ENCODE measurements at places on chromosomes 13 and 19.

- no peak for DNase-seq
These were observed 136.0 kb upstream of the USP29 start for GRCh38 chr19:56983804-56984203.

DNA sequence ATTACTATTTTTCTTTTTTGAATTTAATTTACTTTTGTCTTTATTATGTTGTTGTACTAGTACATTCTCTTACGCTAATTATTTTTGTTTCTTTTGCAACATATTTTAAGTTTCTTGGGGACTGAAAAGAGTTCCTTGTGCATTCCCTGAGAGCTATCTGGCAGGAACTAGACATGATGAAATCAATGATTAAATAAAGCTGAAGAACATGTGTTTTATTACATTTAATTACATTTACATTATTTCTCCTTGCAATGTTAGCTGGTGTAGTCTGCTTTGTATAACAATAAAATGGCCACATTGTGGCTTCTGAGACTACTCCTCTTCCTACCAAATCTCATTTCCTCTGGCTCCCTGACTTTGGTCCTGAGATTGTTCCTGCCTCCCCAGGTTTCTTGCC, 244.9 kb downstream of the NDFIP2 start:
- DNase-seq, result no peak

DNA sequence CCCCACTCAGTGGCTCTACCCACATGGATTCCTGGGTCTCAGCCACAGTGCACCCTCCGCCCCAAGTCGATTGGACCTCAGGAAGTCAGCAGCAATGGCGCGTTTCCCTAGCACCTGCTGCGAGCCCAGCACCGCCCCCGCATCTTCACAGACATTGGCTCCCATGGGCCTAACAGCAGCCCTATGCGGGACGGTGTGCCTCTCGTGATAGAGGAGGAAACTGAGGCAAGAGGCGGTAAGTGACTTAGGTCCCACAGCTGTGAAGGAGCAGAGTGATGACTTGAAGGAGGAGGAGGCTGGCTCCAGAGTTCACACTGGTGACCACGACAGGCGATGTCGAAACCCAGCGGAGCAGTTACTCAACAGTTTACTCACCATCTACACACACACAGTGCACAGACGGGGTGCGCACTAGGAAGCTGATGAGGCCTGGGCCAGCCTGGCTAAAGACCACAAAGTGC, 104.5 kb upstream of the SOX1 start:
- no peak for DNase-seq

DNA sequence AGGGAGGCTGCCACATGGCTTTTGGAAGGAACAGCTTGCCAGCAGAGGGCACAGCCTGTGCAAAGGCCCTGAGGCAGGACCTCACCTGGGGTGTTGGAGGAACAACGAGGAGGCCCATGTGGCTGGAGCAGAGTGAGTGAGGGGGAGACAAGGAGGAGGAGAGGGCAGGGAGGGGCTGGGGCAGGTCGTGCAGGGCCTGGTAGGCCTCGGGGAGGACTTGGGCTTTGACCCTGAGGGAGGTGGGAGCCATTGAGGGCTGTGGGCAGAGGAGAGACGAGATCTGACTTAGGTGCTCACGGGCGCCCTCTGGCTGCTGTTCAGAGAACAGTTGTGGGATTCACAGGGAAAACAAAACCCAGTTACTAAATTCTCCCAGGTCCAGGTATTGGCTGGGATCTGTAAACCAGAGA, 25.2 kb downstream of the ZNRF4 start:
- no peak for DNase-seq

DNA sequence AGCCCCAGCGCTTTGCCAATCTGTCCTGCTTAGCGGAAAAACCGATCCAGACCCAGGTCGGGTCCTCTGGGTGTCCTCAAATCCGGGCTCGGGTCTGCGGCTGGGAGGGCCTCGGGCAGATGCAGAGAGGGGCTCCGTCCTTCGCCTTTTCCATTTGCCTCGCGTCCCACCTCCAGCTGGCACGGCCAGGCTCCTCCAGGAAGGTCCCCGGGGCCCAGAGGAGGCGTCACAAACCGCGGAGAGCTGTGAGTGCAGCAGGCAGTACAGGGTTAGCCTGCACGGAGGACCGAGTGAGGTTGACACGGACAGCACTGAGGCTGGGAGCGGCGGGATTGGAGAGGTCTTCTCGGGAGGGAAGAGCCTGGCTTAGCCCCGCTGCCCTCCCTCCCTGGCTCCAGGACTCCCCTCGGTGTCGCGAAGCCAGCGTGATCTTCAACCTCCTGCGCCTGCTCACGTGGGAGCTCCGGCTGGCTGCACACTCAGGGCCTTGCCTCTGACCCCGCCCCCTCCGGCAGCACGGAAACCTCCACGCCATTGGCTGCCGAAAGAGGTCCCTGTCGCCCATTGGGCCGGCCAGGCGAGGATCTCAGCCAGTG, 2.8 kb upstream of the IFNL2 start:
- DNase-seq, result no peak

DNA sequence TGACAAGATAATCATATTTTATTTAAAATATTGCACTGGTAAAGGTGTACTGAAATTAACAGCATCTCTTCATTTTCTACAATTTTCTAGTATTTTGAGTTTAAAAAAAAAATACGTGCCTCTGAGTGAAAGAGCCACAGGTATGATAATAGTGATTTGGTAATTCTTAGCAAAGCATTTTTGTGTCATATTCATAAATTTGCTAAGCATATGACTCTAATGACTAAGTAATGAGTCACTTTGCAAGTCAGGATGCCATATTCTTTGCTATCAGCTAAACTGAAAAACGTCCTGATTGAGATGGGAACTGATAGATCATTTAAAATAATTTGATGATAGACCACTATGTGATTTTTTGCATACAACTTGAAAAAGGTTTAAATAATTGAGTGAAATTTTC, 136.1 kb upstream of the IRS2 start:
- no peak for DNase-seq

- DNase-seq, result no peak
These were observed 13.6 kb upstream of the GALP start for GRCh38 chr19:56162258-56162657.

GRCh38 chr13:93230261-93230855, 3.8 kb downstream of the GPC6 start:
- no peak for DNase-seq

DNA sequence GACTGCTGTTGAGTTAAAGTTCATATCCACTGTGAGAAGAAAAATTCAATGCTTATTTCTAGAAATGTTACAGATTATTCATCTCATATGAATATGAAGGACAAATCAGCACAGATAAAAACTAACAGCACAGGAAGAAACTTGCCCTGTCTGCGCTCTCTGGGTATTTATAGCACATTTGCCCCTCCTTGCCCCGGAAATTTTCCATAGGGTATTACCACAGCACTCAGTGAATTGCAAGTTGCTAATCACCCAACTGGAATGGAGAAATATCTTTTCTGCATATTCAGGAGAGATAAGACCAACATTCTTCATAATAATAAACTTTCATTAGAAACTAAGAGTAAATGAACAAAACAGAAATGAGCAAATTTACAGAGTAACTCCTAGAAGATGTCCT, 318.0 kb upstream of the KLF12 start:
- no peak for DNase-seq

DNA sequence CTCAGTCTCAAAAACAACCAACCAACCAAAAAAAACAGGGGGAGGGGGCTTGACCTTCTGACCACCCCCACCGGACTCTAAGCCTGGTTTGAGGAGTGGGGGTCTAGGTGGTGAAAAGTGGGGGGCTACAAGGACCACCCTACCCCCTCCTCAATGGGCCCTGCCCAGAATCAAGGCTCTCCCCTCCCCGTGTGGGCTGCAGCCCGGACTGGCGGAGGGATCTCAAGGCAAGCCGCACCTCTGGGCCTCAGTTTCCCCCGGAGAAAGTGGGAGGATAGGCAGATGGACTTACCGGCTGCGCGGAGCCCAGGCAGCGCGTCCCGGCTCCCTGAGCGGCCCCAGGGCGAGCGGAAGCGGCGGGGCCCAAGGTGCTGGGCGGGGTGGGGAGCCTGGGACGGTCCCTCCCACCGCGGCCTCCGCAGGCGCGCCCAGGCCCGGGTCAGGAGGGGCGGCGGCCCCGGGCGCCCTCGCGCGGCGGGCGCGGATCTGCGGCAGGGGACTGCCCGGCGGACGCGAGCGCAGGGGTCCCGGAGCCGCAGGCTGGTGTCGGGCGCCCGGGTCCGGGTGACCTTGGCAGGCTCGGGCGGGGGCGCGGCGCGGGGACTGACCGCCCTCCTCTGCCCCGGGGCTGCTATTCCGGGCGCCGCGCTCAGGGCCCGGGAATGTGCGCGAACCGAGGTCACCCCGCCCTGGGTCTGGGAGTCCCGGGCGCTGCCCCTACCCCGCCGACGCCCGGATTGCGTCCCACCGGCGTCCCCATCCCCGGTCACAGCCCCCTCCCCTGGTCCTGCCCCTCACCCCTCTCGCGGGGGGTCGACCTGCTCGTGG, at the start of gene ADAMTSL5:
Gene ADAMTSL5, minus strand, starts transcription at position 349 of the 828 bp plus-strand sequence. CDS start 2,076 bp downstream, outside the sequence.
- DNase-seq, result peak; percentile 27

DNA sequence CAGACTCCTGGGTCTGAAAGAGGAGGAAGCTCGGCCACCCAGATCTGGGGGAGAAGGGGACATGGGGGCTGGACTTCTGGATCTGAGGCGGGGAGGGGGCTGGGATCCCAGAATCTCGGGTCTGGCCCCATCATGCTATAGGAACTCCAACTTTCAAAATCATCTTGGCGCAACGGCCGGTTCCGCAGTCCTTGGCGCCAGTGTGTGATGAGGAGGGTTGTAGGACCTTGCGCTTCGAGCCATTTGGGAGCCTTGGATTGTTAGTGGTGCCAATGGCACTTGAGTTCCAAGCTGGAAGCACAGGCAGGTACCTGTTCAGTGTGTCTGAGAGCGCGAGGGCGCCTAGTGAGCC, 324 bp downstream of the RUVBL2 start:
- DNase-seq, result no peak

- no peak for DNase-seq
These were observed 53.1 kb downstream of the ARHGAP35 start for GRCh38 chr19:46913852-46914430.

GRCh38 chr19:16371540-16371986, 46.9 kb downstream of the KLF2 start:
- peak; percentile 82 for DNase-seq

DNA sequence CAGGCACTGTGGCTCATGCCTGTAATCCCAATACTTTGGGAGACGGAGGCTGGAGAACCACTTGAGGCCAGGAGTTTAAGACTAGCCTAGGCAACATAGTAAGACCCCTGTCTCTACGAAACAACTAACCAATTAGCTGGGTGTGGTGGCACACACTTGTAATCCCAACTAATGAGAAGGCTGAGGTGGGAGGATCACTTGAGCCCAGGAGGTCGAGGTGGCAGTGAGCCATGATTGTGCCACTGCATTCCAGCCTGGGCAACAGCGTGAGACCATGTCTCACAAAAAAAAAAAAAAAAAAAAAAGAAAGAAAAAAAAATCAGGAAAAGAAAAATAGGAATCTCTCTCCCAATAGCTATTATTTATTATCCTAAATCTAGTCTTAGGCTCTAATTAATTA, 56.8 kb upstream of the UBAC2 start:
- DNase-seq, result no peak

- DNase-seq, result no peak
These were observed 89.3 kb downstream of the NUFIP1 start for GRCh38 chr13:44899967-44900366.

DNA sequence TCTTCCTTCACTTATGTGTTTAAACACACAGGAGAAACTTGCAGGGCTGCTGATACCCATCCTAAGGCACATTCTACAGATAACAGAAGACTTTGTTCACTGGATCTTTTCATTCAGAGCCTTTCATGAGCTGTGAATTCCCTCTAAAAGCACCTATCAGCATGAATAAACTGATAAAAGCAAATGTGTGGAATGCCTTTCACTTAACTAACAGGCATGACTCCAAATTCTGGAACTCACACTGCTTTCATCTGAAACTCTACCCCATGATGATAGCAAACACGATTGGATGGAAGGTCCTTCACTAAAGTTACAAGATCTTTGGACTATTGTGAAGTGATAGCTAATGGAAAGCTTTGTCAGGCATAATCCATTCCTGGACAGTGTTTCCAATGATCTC, 457.3 kb downstream of the EFNB2 start:
- DNase-seq, result no peak

- DNase-seq, result no peak
These were observed 1.3 kb downstream of the CCDC8 start for GRCh38 chr19:46411925-46412649.

DNA sequence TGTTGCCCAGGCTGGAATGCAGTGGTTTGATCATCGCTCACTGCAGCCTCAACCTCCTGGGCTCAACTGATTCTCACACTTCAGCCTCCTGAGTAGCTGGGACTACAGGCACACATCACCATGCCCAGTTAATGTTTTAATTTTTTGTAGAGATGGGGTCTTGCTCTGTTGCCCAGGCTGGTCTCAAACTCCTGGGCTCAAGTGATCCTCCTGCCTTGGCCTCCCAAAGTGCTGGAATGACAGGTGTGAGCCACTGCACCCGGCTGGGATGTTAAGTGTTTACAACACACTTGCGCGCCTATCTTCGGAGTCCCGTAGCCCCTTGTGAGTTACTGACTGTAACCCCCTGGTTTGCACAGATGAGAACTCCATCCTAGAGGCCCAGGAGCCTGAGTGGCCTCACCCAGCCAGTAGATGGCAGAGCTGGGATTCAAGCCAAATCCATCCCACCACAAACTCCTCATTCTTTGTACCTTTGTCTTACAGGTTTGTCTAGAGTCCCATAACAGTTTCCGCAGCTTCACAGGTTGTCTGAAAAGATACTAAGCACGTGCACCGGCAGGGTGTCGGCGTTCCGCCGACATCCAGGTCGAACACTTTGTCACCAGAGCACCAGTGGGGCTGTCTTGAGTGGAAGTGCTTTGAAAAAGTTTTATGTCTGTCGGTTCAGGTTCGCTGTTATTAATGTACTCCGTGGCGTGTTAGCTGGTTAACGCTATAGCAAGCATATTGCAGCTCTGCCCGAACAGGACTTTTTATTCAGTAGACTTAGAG, 14.7 kb downstream of the MAG start:
- no peak for DNase-seq

DNA sequence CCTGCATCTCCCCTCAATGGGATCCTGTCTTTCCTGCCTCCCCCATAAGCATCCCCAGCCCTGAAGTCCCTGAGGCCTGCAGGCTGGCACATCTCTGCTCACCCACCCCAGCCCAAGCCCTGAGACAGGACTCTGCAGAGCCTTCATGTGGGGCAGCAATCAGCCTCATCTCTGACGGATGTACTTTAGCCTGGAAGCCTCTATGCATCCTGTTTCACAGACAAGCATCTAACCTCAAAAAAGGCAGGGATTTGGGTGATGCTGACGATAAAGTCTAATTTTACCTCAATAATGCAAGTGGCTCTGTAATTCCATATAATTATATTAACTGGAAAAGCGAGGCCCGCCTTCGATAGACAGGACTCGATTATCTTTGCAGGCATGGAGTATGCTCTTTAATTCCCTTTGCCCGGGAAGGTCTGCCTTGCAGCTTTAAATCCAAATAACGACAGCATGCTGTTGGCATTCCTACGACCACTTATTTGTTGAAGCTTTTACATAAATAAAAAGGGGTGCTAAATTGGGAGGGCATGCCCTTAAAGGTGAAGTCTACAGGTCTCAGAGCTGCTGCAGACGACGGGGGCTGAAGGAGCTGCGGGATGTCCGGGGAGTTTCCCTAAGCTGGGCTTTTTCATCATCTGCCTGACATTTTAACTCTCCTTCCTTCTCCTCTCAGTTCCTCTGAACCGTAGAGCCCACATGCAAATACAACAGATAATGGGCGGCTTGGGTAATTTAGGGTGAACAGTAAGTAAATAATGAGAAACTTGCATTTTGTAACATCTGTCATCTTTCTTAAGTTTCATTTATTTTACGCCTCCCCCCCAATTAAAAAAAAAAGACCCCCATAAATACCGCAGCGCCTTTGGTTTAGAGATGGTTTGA, 211.5 kb downstream of the URI1 start:
- no peak for DNase-seq

Data from stimulated activated CD8-positive, alpha-beta memory T cell treated with anti-CD3 and anti-CD28 coated beads, Interleukin-2, amount 100 ng/mL, for 1 hour (primary cell).